ENCODE measurements at places on chromosomes 1 and 21. TPM values are rescaled to one million over a fixed set of nuclear protein-coding genes. Genes with fewer than 3 reads are reported as not detected.

Gene TFF3
- not detected for total RNA-seq

Gene CFAP45
- total RNA-seq = not detected

Gene RNF186
- total RNA-seq = not detected

Gene C21orf91
- total RNA-seq = 34.3 TPM

Gene TCHHL1
- total RNA-seq = not detected

Gene OPRD1
- 0.37 TPM for total RNA-seq

Gene CFH
- not detected for total RNA-seq

- peak; percentile 73 for DNase-seq
Measured at GRCh38 chr1:22722901-22723550, 12.4 kb downstream of the EPHB2 start.

- no peak for DNase-seq
Measured at GRCh38 chr21:41858466-41859296, 20.5 kb downstream of the PRDM15 start.

DNA sequence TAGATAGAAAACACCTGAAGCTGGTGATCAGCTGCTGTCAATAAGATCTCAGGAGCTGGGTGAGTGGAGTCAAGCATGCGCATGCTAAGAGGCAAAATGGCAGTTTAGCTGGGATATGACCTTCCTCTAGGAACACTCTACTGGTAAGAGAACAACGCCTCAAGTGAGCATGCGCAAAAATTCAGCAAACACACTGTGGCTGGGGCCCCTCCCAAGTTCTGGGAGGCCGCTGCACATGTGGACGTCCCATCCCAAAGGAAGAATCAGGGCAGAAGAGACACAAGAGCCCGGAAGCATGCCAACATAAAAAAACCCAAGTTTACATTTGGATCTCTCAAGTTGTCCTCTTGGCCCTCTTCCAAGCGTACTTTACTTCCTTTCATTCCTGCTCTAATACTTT lies 126.3 kb upstream of the F3 start:
- DNase-seq = no peak

GRCh38 chr1:200496937-200497336 lies 87.1 kb upstream of the ZNF281 start:
- DNase-seq = no peak

GRCh38 chr1:204516180-204516879 lies at the start of gene MDM4:
TSS of gene MDM4 (plus strand) at chr1:204516406. CDS start at chr1:204525519, 9,113 bp downstream.
- peak; percentile 95 for DNase-seq

DNA sequence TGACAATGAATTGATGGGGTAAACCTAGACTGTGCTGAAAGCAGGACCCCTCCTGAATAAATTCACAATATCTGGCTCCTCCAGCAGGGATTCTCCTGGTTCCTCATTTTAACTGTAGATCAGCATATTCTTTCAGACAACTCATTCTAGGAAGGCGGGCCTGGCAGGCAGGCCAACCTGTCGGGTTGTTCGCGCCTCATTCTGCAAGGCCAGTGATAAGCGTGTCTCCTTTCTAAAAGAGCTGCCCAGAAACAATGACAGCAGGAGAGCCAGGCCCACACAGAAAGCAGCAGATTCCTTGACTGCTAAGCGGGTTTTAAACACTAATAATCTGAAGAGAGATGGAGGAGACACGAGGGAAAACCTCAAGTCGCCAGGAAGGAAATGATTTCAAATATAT lies 70.0 kb downstream of the NTPCR start:
- DNase-seq = peak; percentile 73

DNA sequence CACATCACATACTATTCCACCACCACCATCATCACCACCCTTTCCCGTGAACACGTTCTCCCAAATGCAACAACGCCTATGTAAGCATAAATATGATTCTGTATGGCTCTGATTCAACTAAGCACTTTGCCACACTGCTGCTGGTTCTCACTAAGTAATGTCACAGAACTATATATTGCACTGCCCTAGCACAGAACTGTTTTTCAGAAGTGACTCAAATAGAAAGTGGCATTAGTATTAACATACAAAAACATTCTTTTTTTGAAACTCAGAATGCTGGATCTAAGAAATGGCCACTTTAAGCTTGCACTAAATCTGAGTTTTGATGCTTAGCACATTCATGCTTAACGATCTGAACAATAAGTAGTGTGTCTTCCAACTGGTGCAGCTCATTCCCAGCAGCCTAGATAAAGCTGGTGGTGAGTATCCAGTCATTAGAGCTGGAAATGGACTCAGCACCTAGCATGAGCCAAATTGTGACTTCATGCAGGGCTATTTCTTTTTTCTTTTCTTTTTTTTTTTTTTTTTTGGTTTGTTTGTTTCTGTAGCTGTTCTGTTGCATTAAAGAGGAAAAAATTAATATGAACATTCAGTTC lies 46.2 kb upstream of the ZC3H11B start:
- DNase-seq = no peak

DNA sequence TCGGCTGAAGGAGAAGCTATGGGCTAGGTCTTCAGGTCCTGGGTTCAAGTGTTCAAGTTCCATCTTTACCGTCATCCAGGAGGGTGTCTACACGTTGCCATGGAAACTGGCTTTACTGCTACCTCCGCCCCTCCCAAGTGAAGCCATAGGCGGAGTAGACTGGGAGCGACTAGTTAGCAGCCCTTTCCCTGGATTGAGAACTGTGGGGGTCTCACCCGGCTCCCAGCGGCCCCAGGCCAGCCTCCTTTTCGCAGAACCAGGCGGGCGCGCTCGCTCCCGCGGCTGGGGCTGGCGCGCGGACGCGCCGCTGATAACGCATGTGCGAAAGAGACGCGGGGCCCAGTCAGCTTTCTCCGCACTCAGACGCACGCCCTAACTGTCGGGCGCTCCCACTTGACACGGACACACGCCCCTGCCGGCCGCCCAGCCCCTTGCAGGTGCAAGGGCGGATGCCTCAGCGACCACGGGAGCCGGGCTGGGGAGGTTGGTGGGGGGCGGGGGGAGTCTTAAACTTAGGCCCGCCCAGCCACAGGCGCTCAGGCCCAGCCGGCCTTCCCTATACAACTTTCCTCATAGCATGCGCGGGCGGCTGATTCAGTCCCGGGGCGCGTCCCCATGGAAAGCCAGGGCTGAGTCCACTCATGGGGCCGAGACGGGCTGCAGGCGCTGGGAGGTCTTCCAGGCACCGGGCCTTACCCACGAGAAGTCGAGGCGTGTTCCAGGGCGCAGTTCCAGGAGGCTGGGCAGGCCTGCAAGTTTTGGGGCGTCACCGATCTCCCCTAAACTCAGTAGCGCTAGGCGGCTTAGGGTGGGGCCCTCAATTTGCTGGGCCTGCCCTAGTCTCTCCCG lies 7.4 kb downstream of the EFNA4 start:
- peak; percentile 95 for DNase-seq

DNA sequence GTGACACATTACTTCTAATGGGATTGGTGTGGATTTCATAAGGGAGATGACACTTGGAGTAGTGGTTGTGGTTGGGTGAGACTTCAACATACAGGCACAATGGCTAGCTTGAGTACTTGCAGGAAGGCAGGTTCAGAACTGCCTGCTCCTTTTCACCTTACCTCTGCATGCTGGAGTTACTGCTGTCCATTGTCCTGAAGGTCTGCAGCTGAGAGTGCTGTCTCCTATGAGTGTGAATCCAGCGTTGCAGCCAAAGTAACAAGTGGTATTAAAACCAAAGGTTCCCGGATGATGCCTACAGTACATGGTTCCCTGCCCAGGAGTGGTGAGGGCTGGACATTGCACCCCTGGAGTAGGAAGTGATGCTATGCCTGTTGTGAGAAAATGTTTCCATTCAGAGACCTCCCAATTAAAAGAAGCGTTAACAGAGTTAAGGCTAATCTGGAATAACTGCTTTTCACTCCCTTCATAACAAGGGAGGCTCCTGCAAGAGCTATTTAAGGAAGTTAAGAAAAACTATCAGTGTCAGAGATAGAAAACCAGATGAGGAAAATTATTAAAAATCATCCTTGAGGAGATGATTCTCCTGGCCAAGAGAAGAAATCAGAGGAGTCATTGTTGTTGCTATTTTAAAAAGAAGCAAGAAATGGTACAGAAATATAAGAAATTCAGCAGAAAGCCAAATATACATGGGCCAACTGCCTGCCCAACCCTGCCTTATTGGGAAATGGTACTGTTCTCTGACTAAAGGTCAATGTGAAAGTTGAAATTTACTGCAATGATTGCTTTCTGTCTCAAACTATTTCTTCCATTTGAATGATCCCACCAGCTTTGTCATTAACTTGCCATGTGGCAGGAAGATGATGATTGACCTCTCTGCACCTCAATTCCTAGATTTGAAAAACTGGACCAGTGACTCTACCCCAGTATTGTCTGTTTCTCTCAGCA lies 9.8 kb upstream of the F5 start:
- peak; percentile 60 for DNase-seq

GRCh38 chr1:7355646-7356045 lies 415.4 kb upstream of the VAMP3 start:
- no peak for DNase-seq

DNA sequence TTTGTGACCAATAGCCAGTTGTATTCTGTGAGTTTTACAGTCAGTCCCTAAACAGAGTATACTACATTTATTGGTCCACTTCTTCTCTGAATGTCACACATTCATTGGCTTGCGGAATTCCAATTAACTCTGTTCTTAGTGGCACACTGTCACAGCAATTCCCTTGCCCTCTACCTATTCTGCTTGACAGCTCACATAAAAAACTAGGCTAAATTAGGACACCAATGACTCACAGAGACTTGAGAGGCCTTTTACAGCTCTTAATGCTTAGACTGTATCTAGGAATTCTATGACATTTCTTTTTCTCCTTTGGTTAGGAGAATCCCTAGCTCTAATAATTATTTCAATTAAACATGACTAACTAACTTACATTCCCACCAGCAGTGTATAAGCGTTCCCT lies 104.1 kb downstream of the NEGR1 start:
- peak; percentile 39 for DNase-seq

DNA sequence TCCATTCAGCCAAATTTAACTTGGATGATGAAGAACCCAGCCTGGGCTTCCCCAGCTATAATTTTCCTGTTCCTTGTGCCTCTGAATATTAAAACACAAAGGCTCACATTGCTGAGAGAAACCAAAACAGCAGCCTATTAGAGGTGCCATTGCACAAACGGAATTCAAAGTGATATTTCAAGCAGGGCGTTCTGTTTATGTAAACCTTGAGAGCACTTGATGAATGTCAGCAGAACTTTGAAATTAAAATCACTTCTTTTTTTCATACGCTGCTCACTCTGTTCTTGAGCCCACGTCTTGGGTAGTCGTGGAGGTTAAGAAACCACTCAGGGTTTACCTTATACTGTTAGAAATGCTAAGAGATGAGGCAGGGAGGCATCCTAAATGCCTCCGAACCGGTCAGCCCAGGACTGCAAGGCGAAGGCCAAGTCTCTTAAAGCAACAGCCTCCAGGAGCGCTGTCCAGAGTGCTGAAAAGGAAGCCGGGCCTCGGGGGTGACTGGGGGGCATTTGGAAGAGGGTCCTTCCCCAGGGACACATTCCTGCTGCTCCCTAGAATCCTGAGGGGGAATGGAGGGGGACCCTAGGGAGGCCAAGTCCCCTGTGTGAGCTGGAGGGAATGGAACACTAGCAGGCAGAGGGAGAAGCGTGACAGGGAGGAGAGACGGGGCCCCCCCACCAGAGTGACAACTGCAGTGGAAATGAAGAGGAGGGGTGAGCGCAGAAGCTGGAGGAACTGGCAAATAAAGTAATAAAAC lies 154.8 kb upstream of the VAMP3 start:
- DNase-seq = peak; percentile 66

DNA sequence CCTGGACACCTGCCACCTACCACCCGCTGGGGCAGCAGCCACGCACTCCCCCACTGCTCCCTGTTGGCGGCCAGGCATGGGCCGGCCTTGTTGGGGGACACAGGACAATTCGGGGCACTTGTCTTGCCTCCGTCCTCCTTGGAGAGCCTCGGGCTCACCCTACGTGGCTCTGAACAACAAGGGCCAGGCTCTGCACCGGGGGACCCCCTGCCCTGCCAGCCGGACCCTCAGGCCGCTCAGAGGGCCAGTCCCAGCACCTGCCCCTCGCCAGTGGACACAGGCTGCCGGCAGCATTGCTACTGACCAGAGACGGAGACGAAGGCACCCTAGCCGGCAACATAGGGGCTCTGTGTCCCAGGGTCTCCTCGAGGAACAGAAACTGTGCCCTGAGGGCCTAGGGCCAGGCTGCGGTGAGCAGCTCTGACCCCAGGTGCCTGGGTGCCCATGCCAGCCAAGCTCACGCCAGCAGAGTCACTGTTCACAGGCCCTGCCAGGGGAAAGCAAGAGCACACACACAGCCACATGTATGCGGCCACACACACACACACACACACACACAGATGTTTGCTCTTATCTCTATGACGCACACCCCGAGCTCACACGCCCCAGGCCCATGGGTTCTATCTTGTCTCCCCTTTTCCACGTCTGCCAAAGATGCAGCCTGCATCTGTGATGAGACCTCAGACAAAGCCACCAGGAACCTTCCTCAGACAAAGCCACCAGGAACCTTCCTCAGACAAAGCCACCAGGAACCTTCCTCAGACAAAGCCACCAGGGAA lies 45.9 kb downstream of the MORN1 start:
- no peak for DNase-seq

- no peak for DNase-seq
Measured at GRCh38 chr1:162276493-162276892, 100.2 kb downstream of the SPATA46 start.

DNA sequence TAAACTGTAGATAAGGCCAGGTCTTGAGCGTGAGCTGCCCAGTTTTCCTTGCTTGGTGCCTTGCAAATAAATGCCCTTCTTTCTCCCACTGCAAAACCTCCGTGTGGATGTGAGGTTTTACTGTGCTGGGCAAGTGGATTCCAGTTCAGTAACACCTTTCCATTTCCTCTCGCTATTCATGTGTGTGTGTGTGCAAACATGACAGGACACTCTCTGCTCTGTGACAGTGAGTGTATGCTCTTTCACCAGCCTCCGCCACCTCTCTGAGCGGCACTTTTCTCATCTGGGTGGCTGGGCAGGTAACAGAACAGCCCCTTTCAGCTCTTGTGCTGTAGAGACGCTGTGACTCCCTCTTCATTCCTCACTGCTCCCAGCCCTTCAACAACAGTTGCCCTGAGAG lies 23.9 kb downstream of the CNIH3 start:
- no peak for DNase-seq

DNA sequence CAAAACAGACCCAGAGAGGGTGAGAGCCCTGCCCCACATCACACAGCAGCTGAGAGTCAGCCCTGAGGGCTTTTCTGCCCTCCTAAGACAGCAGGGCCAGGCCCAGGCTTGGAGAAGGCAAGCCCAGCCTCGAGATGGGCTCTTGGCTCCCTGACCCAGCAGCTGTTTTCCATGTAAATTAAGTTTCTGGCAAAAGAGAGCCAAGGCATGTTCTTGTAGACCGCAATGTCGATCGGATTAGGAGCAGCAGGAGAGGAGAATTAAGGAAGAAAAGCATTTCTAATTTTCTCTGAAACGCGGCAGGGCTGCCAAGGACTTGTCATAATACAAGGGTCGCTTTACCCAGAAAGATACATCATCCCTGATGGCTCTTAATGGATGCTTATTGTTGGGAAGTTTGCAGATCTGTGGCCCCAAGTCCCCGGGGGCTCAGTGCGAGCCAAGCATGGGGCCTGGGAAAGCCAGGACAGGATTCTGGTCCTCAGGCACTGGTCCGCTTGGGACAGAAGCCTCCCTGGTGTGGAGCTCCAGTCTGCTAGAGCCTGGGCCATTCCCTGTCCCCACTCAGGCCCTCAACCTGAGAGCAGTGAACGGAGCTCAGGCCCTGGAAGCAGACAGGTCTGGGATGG lies 62.8 kb downstream of the DMRTB1 start:
- DNase-seq = no peak
